Kidney (tissue), 22 donors: ENCODE measurements at places on chromosomes 3 and 15. TPM values are rescaled to one million over a fixed set of nuclear protein-coding genes. Genes with fewer than 3 reads are reported as not detected.

- no peak for DNase-seq
These were observed 22.7 kb upstream of the LCTL start for GRCh38 chr15:66588537-66588936.

Gene UBA7
- 102 TPM for total RNA-seq

DNA sequence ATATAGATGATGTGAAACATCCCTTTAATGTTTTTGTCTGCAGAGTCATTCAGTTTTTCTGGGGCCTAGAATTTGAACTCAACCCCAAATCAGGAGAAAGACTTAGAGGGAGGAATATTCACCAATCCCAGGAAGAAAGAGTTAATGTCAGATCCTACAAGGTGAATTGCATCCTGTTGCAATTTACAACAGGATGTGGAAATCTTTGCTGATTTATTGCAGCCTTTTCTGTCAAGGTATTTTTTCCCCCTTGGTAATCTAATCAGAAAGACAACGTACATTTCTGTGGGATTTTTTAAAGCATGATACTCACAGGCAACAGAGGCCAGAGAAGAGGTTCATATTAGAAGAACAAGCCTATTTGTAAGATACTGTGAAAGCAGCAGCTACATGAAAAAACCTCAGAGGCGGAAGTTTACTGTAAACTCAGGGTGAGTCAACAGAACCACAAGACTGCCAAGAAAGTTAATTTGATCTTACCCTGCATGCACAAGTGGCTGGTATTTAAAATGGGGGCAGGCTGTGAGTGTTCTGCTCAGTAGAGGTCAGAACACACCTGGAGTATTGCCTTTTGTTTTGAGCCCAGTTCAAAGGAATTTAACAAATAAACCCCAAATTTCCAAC, 531.9 kb downstream of the AGBL1 start:
- DNase-seq, result no peak

Gene GANC
- 40.4 TPM for total RNA-seq

Gene SLC12A1
- total RNA-seq, result 201 TPM

Gene CASR
- 72.8 TPM for total RNA-seq
